NCI-H187 (cell line): ENCODE measurements at places on chromosomes 4 and X.

DNA sequence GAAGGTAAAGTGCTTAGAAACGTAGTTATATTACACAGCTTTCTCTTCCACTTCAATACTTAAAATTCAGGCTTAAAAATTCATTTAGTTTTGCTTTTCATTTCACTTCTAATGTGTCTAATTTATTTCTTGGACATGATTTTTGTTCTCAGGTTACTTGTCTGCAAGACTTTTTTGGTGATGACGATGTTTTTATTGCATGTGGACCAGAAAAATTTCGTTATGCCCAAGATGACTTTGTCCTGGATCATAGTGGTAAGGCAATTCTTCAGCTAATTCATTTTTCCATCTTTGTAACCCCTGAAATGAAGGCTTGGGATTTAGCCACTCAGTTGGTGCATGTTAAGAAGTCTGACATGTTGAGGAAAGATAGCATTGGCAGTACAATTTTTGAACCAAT is 114.7 kb downstream of the DCLK2 start:
- DNase-seq = no peak

DNA sequence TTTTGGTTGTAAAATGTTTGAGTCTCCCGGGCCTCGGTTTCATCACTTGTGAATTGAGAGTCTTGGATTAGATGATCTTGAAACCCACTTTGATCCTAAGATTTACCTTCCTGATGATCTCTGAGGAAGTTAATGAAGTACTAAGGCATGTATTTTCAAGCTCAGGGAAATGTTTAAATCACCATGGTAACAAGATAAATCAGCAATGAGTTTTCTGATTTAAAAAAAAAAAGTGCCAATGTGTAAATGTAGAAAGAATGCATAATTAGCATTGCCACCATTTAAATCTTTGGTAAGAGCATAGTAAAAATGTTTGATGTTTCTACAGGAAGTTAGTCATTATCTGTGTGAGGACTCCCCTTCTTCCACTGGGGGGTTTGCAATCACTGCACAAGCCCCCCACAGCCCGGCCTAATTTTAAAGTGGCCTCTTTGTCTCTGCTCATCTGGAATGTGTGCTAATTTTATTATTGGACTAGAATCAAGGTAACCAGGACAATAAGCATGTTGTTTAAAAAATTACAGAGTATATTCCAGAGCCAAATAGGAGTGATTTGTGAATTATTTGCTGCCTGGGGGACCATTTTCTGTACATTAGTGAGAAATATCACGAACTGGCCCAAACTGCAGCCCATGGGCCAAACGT is 93.6 kb downstream of the SLC34A2 start:
- DNase-seq = no peak

DNA sequence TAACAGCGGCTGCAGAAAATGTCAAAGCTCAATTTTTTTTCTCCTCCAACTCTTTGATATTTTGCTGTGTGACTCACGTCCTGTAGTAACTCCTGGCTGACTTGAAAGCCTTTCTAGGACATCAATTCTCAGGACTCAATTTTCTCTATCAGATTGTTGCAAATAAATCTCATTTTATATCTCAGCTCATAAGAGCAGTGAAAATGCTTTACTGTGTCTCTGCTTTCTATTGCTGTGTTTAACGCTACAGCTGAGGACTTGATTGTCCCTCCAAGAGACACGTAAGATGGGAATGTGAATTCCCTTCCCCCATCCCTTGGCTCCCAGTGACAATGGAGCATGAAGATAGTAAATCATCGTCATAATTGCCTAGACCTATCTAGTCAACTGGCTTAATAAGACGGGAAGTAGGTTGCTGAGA is 20.5 kb upstream of the CBR4 start:
- DNase-seq = no peak

DNA sequence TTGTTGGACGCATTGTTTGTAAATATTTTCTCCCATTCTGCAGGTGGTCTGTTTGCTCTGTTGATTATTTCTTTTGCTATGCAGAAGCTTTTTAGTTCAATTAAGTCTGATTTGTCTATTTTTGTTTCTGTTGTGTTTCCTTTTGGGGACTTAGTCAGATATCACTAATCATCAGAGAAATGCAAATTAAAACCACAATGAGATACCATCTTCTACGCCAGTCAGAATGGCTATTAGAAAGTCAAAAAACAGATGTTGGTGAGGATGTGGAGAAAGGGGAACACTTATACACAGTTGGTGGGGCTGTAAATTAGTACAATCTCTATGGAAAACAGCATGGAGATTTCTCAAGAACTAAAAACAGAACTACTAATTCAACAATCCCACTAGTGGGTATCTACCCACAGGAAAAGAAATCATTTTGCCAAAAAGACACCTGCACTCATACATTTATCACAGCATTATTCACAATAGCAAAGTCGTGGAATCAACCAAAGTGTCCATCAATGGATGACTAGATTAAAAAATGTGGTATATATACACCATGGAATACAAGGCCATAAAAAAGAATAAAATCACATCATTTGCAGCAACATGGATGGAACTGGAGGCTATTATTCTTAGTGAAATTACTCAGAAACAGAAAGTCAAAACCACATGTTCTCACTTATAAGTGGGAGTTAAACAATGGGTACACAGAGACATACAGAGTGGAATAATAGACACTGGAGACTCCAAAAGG is 8.1 kb downstream of the COQ2 start:
- no peak for DNase-seq

DNA sequence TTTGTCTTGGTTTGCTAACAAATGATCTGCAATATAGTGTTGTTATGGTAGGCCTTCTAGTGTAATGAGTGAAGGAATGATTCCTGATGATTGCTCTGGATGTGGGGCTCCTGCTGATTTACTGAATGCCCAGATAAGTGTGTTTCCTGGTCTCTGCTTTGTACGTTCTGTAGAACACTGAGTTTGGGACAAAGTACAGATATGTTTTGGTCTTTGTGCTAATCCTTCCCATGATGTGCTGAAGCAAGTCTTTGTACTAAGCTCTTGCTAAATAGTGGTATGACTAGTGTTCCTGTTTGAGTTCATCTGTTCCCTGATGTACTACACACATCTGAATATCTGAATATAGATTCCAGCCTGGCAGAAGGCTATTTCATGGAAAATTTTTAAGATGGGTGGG is 36.9 kb upstream of the XIAP start:
- no peak for DNase-seq
